ENCODE measurements at places on chromosomes 13 and 19.

GRCh38 chr13:83121896-83122295 lies 760.4 kb downstream of the SLITRK1 start:
- no peak for DNase-seq

DNA sequence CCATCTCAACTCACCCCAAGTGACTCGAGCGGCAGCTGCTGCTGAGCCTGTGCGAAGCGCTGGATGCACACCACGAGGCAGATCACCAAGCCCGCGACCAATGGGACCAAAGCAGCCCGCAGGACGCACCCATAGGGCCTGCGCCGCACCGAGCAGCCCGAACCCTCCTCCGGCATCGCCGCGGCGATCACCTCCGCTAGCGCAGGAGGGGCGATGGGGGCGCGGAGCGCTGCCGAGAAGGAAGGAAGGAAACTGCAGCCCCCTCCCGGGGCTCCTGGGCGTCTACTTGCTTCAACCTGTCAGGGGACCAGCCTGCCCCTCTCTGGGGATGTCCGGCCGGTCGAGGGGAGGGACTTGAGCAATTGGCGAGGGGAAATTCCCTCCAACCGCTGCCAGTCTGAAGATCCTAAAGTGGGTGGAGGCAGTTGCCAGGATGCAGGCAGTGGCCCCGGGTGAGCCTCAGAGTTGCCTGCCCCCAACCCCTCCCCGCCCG lies at the start of gene CD70:
CD70 (minus strand) TSS at position 324 of the 493 bp plus-strand sequence; CDS start at position 176, 148 bp downstream.
- DNase-seq = no peak

DNA sequence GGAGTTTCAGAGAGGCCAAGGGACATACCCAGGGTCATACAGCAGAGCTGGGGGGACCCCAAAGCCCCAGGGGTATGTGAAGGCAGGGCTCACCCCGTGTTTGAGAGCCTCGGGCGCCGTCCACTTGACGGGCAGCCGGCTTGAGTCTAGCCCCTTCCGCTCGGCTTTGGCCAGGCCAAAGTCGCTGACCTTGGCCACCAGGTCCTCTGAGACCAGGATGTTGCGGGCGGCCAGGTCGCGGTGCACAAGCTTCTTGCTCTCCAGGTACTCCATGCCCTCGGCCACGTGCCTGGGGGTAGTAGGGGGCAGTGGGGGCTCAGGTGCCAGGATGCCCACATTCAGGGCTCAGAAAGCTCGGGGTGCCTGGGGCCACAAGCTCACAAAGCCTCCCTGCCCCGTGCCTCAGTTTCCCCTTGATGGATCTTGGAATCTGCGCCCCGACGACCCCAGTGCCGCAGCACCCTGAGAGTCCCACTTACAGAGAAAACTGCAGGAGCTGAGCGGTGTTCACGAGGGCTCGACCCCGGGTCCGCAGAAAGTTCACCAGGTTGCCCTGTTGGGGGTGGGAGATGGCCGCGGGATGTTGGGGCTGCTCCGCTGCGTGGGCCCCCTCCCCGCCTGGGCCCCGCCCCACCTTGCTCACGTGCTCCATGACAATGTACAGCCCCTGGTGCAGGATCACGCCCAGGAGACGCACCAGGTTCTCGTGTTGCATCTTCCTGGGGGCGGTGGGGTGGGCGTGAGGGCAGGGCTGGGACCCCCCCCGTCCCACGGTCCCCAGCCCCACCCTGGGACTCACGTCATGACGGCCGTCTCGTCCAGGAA lies 7.1 kb downstream of the MATK start:
- no peak for DNase-seq

DNA sequence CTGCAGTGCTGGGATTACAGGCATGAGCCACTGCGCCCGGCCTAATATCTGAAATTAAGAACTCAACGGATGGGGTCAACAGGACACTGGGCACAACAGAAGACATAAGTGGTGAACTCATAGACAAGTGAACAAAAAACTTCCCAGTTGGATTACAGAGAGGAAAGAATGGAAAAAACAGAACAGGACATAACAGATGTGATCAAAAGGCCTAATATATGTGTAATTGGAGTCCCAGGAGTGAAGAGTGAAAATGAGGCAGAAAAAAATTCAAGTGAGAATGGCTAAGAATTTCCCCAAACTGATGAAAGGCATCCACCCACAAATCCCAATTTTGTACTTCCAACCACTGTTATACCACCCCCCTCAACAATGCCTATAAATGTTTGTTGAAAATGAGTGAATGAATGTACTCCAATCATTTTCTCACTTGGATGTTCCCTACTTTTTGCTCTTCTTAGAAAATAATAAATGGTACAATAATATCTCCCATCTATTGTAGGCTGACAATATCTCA lies 18.3 kb upstream of the ANGPTL8 start:
- no peak for DNase-seq

GRCh38 chr13:38951525-38952313 lies 38.9 kb downstream of the STOML3 start:
- DNase-seq = no peak

DNA sequence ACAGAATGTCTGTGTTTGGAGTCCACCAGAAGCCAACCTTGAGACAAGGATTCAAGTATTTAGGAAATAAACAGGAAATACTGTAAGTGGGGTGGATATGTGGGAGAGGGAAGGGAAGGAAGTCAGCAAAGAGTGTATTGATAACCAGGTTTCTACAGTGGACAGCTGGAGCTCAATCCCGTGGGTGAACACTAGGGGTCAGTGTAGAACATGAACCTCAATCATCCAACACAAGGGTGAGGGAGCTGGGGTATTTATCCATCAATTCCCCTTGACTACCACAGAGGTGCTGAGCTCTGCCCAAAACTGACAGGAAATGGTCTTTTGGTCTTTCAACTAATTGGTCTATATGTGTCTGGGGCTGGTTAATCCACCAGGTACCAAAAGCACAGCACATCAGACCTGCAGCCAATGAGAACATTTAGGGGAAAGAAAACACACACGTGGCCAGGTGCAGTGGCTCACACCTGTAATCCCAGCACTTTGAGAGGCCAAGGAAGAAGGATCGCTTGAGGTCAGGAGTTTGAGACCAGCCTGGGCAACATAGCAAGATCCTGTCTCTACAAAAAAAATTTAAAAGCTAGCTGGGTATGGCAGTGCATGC lies 5.6 kb upstream of the SYDE1 start:
- peak; percentile 16 for DNase-seq

- no peak for DNase-seq
Observed at GRCh38 chr13:75404726-75405125, 77.2 kb downstream of the TBC1D4 start.

- DNase-seq = peak; percentile 11
Observed at GRCh38 chr19:13215572-13216380, 65.6 kb downstream of the IER2 start.

DNA sequence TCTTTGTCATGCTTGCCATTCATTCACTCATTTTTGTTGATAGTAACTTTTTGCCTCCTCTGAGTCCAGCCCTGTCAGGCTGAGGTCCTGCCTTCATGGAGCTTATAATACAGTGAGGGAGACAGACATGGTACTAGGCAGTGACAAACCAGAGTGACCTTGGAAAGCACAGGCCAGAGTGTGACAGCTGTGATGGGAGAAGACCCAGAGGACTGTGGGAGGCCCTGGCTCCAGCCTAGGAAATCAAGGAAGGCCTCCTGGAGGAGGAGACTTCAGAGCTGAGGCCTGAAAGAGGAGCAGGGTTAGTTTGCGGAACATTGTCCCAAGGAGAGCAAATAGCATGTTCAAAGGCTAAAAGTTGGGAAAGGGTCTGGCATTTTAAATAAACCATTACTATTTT lies 20.5 kb downstream of the PAK4 start:
- DNase-seq = no peak

GRCh38 chr13:32164622-32165268 lies 133.2 kb downstream of the FRY start:
- no peak for DNase-seq

DNA sequence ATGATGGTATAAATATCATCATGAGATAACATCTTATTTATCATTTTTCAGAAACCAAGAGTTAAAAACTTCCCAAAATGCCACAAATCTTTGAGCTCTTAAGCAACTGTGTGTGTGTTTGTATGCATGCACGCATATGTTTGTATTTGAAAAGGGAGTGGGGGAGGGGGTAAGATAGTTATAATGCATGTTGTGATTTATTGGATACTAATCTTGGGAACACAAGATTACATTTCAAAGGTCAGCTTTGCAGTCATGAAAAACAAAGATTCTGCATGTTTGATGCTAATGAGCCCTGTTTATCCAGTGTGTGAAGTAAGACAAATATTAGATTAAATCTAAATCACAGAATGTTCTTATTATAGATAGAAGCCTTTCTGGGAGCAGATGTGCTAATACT lies 355.9 kb downstream of the DCT start:
- no peak for DNase-seq

DNA sequence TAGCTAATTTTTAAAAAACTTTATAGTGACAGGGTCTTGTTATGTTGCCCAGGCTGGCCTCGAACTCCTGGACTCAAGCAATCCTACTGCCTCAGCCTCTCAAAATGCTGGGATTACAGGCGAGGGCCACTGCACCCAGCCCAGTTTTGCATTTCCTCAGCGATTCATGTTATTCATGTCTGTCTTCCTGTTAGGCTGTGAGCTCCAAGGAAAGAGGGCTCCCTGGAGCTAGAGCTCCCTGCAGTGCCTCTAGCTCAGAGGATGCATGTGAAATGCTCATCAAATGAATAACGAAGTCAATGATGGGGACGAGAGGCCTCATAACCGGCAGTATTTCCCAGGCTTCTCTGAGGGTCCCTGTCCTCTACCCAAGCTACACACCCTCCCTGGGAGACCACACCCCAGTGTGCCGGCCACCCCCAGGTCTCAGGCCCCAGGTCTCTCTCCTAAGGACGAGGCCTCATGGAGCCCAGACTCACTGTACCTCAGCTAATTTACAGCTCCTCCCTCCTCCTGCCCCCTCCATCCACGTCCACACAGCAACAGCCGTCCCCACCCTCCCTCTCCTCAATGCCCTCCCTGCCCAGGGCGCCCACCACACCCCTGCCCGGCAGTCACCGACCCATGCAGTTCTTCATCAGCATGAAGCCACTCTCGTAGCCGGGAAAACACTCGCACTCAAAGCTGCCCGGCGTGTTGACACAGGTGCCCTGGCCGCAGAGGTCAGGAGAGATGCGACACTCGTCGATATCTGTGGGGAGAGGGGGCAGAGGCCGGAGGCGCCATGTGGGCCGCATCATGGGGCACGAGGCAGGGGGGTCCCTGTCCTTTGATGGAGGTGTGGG lies 28.5 kb downstream of the FBN3 start:
- DNase-seq = no peak

- no peak for DNase-seq
Observed at GRCh38 chr13:23506071-23506806, 64.0 kb upstream of the TNFRSF19 start.

DNA sequence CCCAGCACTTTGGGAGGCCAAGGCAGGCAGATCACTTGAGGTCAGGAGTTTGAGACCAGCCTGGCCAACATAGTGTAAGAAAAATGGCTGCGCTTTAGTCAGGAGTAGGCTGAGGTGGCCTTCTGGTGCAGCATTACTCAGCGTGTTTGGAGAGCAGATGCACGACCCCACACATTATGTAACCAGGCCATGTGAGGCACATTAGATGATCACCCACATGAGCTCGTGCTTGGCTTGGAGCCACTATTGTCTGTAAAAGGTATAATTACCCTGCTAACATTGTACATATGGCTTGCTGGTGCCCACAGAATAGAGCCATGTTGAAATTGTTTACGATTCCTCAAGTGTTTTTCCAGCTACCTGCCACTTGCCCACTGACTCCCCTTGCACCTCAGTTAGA lies 24.0 kb upstream of the SCEL start:
- no peak for DNase-seq

- peak; percentile 6 for DNase-seq
Observed at GRCh38 chr19:42634409-42635232, 39.9 kb upstream of the CEACAM8 start.

- DNase-seq = no peak
Observed at GRCh38 chr13:98155475-98156109, 12.7 kb downstream of the FARP1 start.

DNA sequence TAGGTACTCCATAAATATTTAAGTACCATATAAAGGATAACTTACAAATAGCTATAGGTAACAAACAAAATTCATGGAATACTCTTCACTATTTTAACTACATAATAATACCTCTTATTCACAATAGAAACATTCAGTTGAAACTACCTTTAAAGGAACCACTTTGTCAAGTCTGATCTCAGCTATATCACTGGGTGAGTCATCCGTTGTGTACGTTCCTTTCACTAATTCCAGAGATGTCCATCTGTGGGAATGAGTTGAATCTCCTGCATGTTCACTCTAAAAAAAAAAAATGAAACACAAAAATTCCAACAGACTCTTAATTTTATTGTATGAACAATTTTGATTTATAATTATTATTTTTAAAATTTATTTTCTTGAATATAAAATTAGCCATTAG lies 149.4 kb upstream of the FBXL3 start:
- no peak for DNase-seq

DNA sequence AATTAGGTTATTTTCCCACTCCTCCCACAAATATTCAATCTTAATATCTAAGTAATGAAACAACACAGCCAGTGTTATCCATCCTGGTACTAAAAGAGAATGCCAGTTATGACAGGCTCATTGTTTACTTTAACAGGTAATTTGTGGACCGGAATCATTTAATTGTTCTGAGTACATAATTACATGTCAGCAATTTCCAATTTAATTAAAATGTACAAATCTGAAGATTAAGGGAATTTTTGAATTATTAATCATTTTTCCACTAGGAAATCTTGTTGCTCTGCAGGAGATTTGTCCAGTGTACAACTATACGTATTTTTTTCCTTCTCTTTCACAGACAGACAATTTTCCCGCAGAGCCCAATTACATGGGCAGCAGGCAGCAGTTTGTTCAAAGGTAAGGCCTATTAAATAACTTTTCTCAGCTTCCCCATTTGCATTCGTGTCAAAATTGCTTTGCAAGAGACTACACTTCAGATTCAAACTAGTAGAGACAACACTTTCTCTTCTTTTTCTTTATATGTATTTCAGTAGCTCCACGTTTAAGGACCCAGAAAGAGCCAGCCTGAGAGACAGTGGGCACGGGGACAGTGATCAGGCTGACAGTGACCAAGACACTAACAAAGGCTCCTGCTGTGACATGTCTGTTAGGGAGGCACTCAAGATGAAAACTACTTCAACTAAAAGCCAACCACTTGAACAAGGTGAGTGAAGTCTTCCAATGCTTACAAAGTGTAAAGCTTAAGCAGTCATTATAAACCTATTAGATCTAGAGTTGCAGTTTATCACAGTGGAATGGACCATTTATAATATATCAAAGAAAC lies 34.8 kb downstream of the PCDH17 start:
- DNase-seq = no peak
